CD4-positive, CD25-positive, alpha-beta regulatory T cell (primary cell): ENCODE measurements at places on chromosomes 3 and 15. TPM values are rescaled to one million over a fixed set of nuclear protein-coding genes. Genes with fewer than 3 reads are reported as not detected.

TGFBR2 gene
- total RNA-seq = 57.4 TPM

MAGEL2 gene
- total RNA-seq = not detected

MKRN2OS gene
- not detected for total RNA-seq

DNA sequence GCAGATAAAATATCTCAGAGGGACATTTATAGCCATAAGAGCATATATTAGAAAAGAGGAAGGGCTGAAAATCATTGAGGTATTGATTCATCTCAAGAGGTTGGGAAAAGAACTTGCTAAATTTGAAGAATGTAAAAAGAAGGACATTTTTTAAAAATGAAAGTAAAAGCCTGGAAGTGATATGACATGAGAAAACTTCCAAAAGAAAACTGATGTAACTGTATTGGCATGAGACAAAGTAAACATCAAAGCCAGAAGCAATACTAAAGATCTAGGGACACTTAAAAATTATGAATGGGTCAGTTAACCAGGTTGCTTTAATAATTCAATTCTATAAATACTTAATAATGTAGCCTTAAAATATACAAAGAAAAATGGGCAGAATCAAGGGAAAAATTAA is 31.9 kb downstream of the CEP63 start:
- no peak overlapping the region for H3K27ac ChIP-seq
- H3K36me3 ChIP-seq = peaks cover 4% of the 10 kb centered on the region
- no peak for DNase-seq
- no peaks in the 10 kb centered on the region for H3K4me1 ChIP-seq
- H3K4me3 ChIP-seq = no peak overlapping the region

- H3K4me1 ChIP-seq = peaks cover 24% of the 10 kb centered on the region
- no peaks in the 10 kb centered on the region for H3K27me3 ChIP-seq
- H3K36me3 ChIP-seq = no peaks in the 10 kb centered on the region
- H3K27ac ChIP-seq = no peak overlapping the region
- no peak for DNase-seq
Observed at GRCh38 chr3:141455603-141456300, 31.1 kb upstream of the RASA2 start.

KNG1 gene
- not detected for total RNA-seq

DNA sequence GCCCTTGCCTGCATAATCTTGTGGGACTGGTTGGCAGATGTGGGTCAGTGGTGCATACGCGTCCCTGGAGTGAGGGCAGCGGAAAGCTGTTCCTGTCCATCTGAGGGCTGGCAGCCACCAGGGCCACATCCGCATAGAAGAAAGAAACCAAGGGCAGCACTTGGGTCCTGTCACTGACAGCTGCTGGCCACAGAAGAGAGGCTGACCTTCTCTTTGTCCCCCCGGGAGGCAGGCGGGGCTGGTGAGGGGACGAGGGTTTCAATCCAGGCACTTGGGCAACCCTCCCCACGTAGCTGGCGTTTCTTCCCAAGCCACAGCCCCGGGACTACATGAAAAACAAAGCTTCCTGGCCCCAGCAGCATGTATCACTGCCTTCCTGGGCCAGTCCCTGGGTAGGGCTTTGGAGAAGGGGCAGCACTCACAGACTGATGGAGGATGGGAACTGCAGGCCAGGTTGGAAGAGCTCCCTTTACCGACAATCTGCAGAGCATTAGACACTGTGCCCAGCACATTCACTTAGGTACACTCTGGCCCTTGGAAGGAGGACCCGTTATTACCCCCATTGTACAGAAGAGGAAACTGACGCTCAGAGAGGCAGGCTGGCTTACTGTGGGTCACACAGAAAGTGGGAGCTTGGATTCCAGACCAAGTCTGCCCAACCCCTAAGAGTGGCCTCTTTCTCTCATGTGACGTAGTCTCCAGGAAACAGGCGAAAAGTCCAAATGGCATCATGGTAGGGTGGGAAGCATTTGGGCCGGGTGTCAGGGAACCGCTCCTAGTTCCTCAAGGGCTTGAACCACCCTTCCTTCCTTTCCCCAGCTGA is 78.8 kb upstream of the SLC6A6 start:
- H3K4me3 ChIP-seq = no peak overlapping the region
- no peaks in the 10 kb centered on the region for H3K27me3 ChIP-seq
- DNase-seq = no peak

DNA sequence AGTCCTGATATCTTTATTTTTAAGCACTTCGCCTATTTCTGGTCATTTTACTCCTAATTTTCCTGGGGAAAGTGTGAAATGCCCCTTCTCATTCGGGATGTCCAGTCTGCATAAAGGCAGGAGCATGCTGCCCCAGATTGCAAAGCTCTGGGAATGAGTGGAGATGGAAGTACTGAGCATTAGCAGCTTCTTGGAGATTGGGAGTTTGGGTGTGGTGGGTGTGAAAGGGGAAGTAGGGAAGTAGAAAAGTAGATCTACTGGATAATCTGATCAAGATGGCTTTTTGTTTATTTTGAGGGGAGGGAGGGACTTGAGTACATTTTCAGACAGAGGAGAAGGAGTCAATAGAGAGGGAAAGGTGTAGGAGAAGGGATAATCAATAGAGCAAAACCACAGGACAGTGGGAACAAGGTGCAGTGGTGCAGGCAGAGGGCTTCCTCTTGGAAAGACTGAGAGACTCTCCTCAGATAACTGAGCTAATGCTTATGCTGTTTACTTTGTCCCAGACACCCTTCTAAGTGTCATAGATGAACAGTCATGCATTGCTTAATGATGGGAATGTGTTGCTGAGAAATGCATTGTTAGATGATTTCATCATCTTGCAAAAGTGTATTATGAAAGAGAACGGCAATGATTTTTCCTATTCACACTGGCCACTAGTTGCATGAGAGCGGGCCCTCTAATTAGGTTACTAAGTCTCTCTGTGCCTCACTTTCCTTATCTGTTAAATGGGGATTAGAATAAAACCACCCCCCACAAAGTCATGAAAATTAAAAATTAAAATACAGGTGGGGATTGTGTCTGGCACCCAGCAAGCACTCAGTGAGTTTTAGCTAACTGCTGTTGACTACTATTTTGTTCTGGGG is 45.5 kb downstream of the PHLDB2 start:
- no peak overlapping the region for H3K27ac ChIP-seq
- no peak overlapping the region for H3K4me3 ChIP-seq
- no peaks in the 10 kb centered on the region for H3K36me3 ChIP-seq
- H3K4me1 ChIP-seq = no peaks in the 10 kb centered on the region

GRCh38 chr15:77636209-77636608 is 3.5 kb upstream of the LINGO1 start:
- DNase-seq = no peak
- H3K4me3 ChIP-seq = no peak overlapping the region
- no peaks in the 10 kb centered on the region for H3K27me3 ChIP-seq
- no peak overlapping the region for H3K27ac ChIP-seq
- peaks cover 6% of the 10 kb centered on the region for H3K4me1 ChIP-seq

ANKRD63 gene
- 0.35 TPM for total RNA-seq

DNA sequence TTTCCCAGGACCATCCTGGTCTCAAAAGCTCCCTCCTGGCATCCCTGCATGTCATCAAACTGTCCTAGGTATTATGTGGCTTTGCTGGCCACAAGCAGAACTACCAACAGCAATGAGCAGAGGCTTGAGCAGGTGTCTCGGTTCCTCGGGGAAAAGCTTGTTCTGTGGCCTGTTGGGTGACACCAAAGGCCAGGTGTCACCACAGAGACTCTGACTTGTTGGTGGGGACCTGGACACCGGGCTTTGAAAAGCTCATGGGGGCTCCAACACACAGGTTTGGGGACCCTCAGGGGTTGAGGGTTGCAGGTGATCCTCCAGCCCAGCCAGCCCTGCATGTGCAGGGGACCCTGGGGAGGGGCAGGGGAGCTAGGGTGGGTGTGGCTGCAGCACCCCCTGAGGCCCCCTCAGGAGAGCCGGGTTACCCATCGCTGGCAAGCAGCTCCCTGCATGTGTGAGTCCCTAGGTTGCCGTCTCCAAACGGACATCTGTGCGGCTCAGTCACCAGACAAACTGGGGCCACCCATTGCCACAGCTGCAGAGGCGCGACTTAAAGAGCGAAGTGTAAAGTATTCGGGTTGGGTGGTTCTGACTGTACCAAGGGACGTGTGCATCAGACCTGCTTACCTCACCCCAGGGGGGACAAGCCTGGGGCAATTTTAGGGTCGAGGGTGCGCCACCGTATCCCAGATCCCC is 140.1 kb downstream of the CHSY1 start:
- no peaks in the 10 kb centered on the region for H3K36me3 ChIP-seq
- H3K4me3 ChIP-seq = no peak overlapping the region
- DNase-seq = no peak
- no peak overlapping the region for H3K27ac ChIP-seq
- no peaks in the 10 kb centered on the region for H3K27me3 ChIP-seq
- no peaks in the 10 kb centered on the region for H3K4me1 ChIP-seq

DPPA4 gene
- total RNA-seq = 1.0 TPM

TGM5 gene
- total RNA-seq = not detected

PLA2G4F gene
- not detected for total RNA-seq

DNA sequence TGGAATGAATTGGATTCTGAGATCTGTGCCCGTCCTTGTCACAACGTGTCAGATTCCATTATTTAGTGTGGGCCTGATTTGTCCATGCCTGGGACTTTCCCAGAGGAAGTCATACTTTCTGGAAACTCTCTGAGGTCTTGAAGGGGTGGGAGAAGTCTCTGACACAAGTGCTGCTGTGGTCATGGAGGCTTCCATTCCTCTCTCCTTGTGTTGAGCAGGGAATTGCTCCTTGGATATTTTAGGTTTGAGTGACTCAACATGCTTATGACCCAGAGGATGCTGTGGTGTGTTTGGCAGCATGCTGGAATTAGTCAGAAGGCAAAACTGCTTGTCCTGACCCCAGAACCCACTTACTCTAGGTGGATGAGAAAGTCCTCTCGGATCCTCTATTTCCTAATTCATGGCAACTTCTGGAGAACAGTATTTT is 132.1 kb downstream of the LPP start:
- H3K27ac ChIP-seq = no peak overlapping the region
- no peaks in the 10 kb centered on the region for H3K27me3 ChIP-seq
- DNase-seq = no peak
- H3K4me3 ChIP-seq = no peak overlapping the region

DNA sequence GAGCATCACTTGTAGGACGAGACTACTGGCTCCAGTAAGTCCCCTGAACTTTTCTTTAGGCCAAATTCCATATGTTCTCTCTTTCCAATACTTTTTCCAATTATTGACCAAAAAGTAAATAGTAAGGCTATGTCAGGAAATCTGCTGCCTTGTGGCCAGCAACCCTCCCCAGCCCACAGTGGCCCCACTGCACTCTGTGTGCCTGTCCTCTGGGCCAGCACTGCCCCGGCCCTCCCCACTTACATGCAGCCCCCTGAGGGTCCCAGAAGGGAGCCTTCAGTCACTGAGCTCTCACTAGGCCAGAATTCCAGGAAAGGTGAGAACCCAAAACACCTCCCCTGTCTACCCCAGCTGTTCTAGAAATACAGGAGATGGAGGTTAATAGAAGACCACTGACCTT is 21.3 kb upstream of the ALDH1A3 start:
- DNase-seq = no peak
- H3K27me3 ChIP-seq = no peaks in the 10 kb centered on the region
- no peaks in the 10 kb centered on the region for H3K36me3 ChIP-seq
- no peaks in the 10 kb centered on the region for H3K4me1 ChIP-seq
- H3K27ac ChIP-seq = no peak overlapping the region

NECTIN3 gene
- 3.1 TPM for total RNA-seq

DNA sequence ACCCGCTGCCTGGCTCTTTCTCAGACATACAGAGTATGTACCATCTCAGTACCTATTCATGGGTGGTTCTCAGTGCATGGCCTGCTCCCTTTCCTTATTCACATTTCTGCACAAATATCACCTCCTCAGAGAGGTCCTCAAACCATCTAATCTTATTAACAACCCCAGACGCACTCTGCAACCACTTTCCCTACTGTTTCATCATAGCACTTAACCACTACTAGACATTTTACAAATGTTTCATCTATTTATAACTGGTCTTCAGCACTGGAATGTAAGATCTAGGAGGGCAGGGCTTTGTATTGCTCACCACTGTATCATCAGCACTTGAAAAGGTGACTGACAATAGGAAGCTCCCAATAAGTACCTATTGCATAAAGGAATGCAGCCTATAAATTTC is 45.1 kb downstream of the TNIK start:
- peaks cover 7% of the 10 kb centered on the region for H3K36me3 ChIP-seq
- no peaks in the 10 kb centered on the region for H3K27me3 ChIP-seq
- H3K27ac ChIP-seq = no peak overlapping the region
- no peak overlapping the region for H3K4me3 ChIP-seq

MST1R gene
- total RNA-seq = 2.0 TPM

- H3K27me3 ChIP-seq = no peaks in the 10 kb centered on the region
- DNase-seq = no peak
- H3K27ac ChIP-seq = no peak overlapping the region
- H3K4me3 ChIP-seq = no peak overlapping the region
Observed at GRCh38 chr15:32825219-32825618, 107.4 kb downstream of the GREM1 start.

LRRIQ4 gene
- total RNA-seq = not detected

GRCh38 chr3:192816351-192816750 is 89.0 kb upstream of the FGF12 start:
- H3K27ac ChIP-seq = no peak overlapping the region
- no peak overlapping the region for H3K4me3 ChIP-seq
- H3K4me1 ChIP-seq = peaks cover 7% of the 10 kb centered on the region
- H3K27me3 ChIP-seq = no peaks in the 10 kb centered on the region
- H3K36me3 ChIP-seq = no peaks in the 10 kb centered on the region
- peak; percentile 44 for DNase-seq
